Central memory CD4-positive, alpha-beta T cell (primary cell): ENCODE measurements at places on chromosomes 2 and 18.

DNA sequence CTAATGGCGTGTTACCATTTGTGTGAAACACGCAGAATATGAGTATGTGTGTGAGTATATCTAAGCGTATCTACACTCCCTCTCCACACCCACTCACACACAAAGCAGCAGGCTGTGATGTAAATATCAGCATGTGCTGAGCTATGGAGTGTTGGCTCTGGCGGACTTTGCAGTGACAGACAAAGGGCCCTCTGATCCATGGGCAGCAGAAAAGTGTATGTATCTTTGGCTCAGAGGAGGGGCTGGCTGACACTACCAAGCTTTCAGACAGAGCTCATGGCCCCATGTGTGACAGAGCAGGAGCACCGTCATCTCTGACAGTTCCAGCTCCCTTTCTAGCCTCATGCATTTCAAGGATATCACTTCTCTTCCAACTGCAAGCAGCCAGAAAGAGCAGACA lies 57.2 kb upstream of the ASB18 start:
- no peak for DNase-seq

DNA sequence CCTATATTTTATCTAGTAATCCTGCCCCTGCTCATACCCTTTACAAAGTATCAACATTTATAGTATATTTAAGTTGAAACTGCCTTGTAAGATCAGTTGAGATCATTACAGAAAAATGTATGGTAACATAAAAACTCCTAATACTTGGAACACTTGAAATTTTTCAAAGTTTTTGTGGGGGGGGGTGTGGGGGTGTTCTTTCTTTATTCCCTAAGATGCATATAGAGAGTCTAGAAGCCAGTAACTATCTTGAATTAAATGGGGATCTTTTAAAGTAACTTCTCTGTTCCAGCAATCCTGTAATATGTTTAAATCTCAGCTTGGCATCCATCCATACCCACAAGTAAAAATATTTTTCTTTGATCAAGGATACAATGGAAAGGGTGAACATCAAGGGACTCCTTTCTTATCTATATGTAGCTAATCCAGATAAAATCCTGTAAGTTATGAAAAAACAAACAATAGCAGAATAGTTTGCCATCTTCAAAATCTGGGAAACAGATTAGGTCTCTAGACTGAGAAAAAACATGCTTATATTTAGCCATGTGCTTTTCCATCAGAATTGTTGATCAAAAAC lies 455.3 kb downstream of the MEIS1 start:
- no peak for DNase-seq

GRCh38 chr2:68900496-68901198 lies 29.4 kb upstream of the BMP10 start:
- no peak for DNase-seq

DNA sequence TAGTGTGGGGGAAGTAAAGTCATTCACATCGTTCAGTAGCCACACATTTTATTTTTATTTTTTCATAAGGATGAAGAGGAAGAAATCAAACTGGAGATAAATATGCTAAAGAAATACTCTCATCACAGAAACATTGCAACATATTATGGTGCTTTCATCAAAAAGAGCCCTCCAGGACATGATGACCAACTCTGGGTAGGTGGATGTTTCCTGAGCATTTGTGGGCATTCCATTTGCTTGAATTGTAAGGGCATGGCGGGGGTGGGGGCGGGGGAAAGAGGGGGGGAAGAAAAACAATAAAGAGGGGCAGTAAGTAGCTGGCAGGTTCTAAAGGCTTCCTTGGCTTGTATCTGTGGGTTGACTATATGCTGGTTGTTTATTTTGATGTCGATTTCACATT lies 126.4 kb downstream of the MAP4K4 start:
- DNase-seq: no peak

GRCh38 chr2:113376913-113377445 lies 60.5 kb upstream of the ZNG1B start:
- no peak for DNase-seq

GRCh38 chr2:66888791-66889631 lies 454.1 kb downstream of the MEIS1 start:
- DNase-seq: no peak

GRCh38 chr2:236618370-236618769 lies 48.7 kb downstream of the ACKR3 start:
- DNase-seq: no peak

DNA sequence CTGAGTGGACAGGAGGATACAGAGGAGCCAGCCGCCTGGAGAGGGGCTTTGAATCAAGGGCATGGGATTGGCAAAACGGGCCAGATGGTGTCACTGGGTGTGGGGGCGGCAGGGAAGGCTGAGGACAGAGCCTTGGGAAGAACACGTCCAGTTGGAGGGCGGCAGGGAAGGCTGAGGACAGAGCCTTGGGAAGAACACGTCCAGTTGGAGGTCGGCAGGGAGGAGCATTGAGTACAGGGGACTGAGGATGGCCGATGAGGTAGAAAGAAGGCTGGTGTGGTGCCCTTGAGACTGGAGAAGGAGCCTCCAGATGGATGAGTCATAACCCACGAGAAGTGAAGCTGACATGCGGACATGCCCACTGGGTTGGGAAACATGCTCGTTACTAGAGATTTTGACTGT lies 4.5 kb downstream of the HES6 start:
- DNase-seq: no peak

DNA sequence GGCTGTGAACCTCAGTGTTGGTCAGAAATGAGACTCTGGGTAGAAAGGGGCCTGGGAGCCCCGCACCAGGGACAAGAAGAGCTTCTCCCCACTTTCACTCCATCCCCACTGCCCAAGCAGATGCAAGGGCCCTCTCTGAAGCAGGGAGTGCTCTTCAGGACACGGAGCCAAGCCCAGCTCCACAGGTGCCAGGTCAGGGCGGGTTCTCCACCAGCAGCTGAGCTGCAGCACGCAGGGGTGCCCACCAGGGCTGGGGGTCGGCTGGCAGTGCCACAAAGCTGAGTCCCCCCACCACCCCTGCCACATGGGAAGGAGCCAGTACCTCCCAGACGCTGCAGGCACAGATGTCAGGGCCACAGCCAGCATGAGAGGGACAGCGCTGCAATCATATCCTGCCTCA lies 106.2 kb downstream of the INHBB start:
- DNase-seq: no peak

- no peak for DNase-seq
These were observed 14.5 kb downstream of the NAB1 start for GRCh38 chr2:190663348-190663747.

DNA sequence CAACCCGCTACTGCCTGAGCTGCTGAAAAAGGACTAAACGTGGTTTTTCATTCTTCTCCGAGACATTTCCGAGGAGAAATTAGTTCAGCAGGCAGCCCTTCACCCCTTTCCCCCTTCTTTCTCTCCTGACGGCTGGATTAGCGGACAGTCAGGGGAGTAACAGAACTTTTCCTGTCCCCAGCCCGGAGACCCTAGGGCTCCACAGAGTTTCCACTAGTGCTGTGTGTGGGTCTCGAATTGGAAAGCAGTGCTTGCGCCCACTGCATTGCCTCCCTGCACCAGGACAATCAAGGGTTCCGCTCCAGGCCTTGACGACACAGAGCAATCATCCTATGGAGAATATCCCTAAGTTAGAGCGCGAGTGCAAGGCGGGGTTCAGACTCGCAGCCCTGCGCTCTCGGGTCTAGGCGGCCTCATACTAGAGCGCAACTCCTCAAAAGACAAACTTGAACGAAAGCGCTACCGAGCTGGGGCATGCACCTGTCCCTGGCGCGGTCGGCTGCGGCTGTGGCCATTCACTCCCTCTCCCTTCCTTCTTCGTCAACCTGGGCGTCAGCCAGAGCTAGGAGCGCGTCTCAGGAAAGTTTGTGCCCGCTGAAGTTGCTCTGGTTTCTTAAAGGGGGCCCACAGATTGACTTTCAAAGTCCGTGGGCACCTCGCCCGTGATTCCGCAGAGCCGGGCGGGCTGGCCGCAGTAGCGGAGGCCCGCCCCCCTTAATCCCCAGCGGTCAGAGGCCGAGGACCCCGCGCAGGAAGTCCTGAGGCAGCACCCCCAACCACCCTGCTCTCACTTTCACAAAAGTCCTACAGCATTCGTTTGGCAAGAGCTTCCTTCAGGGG lies 801 bp downstream of the OSR1 start:
- no peak for DNase-seq

DNA sequence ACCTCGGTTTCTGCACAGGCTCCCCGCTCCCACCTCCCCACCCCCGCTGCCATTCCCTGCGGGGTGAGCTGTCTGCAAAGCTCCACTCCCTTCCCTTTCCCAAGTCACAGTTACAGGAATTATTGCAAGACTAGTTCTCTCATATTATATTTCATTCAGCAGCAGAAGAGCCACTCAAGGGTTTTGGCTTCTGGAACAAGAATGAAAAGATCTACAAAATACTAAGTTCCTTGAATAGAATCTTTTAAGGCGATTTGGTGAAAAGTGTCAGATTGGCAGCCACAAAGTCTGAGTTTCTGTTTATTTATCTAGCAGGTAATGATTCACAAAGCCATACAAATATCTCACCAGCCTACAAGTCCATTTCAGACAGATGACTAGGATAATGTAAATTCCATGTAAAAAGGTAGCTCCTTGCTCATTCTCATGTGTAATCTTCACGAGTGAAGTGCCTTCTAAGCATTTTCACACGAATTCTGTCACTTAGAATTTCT lies 221.9 kb upstream of the RBBP8 start:
- no peak for DNase-seq

GRCh38 chr18:37403100-37403781 lies 162.4 kb downstream of the CELF4 start:
- no peak for DNase-seq

DNA sequence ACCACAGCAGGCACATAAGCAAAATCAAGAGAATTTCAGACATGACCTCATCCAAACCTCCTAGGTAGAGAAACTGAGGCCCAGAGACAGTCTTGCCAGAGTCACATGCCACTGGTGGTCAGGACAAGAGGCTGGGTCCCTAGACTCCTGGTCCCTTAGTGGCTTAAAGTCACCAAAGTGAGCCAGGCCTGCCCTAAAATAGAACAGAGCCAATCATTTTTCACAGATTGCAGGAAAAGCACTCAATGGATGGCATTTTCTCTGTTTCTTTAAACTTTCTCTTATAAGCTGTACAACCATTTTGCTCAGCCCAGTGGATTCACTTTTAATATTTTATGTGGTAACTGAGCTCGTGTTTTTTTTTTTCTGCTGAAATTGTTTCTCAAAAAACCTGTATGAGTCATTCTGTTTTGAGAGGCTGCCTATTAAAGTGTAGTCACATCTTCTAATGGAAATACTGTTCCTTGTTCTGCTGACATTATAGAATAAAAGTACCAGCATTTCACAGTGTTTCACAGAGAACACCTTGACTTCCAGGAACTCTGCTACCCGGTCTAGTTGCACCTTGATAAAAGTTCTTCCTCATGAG lies 29.6 kb downstream of the STEAP3 start:
- no peak for DNase-seq

DNA sequence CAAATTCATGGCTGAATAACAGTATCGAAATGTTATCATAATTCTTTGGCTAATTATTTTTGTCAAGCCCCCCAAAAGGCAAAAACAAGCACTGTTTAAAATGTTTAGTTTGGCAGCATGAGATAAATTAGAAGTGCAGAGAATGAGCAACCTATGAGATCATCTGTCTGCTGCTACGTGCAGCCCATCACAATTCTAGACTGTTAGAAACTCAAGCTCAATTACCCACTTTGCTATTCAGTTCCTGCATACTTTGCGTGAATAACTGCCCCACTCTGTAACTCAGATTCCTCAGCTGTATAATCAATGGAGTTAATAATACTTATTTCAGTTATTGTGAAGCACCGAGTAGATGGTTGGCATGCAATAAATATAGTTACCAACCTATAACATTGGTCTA lies 1181.9 kb downstream of the DPP10 start:
- no peak for DNase-seq

GRCh38 chr18:46748466-46748865 lies 8.4 kb downstream of the ST8SIA5 start:
- DNase-seq: no peak

GRCh38 chr2:212193056-212193455 lies 345.5 kb downstream of the ERBB4 start:
- no peak for DNase-seq

GRCh38 chr2:112136096-112136495 lies 2.1 kb upstream of the FBLN7 start:
- DNase-seq: no peak

DNA sequence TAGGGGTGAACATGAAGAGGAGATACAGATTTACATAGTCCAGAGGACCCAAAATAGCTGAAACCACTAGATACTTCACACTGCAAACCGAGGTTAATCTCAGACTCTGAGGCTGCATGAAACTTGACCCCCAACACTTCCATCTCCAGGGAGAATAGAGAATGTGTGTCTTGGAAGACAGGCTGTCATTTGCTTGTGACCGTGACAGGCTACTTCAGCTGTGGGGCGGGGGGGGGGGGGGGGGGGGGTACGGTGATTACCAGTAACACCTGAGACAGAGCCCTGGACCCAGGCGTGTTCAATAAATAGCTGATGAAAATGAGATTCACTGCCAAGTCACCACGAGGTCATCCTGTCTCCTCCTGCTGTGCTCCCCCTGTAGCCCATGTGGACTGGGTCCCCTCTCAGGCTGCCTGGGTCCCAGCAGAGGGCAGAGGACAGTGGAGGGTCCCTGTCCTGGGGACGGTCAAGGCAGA lies 5.7 kb upstream of the KLHL29 start:
- no peak for DNase-seq

GRCh38 chr2:6578416-6578815 lies 287.3 kb downstream of the CMPK2 start:
- DNase-seq: no peak

DNA sequence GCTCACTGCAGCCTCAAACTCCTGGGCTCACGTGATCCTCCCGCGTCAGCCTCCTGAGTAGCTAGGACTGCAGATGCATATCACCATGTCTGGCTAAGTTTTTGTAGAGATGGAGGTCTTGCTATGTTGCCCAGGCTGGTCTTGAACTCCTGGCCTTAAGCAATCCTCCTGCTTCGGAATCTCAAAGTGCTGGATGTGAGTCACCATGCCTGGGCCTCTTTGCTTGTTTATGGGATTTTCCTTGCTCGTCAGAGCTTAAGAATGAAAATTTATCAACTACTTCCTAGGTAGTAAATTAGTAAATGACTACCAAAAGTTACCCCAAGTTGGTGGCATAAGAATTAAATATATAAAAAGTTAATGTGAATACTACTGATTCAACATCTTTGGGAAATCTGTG lies 51.0 kb downstream of the ACTR3 start:
- no peak for DNase-seq

GRCh38 chr18:75124991-75125381 lies 84.0 kb downstream of the PTGR3 start:
- DNase-seq: no peak

DNA sequence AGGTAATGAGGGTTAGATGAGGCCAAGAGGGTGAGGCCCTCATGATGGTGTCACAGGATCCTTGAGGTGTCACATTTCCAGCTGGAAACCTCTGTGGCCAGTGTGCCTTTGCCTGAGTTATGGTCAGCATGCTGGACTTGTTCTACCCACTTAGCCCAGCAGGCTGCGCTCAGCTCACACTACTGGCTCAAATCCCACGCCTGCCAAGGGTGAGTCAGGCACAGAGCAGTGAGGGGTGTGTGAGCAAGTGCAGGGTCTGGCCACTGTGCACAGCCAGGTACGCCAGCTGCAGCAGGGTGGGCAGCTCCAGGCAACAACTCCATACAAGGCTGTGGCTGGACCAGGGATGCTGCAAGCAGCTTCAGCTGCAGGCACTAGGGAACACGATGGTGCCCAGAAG lies 616.6 kb upstream of the FSHR start:
- no peak for DNase-seq
